ENCODE measurements at places on chromosomes 1 and 21.

DNA sequence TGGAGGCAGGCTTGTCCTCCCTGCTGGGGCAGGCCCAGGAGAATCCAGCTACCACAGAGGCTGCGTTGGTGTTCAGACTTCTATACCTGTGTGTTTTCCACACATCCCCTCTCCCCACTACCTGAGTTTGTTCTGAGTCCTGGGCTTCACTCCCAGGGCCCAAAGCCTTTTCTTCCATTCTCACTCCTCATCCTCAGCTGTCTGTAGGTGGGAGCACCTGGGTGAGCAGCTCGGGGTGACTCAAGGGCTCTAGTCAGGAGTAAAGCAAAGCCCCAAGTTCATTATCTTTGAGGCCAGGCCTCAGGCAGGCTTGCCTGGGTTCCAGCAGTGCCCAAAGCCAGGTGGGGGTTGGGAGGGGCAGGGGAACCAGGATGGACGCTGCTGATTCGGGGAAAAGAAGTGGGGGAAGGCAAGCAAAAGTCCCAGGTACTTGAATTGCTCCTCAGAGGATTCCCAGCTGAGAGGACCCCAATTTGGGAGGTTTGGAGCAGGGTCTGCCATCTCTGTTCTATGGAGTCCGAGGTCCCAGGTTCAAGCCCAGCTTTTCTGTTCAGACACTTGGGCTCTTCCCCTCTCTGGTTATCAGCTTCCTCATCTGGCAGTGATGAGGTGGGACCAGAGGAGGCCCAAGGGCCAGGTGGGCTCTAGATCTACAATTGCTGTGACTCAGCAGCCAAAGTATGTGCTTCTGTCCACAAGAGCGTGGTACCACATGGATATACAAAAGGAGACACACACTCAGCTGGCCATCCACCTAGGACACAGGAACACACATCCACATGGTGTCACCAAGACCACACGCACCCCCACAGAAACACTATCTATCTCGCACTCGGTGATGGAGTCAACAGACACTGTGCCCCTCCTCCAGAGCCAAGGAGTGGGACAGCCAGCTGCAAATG, 5.8 kb upstream of the PTPN7 start:
- no peak for DNase-seq

- DNase-seq, result peak; percentile 35
These were observed 39.5 kb downstream of the ACOT7 start for GRCh38 chr1:6353955-6354658.

- DNase-seq, result no peak
These were observed 235.5 kb downstream of the DPYD start for GRCh38 chr1:97685360-97685759.

GRCh38 chr1:227793948-227794816, 21.3 kb upstream of the PRSS38 start:
- peak; percentile 87 for DNase-seq

GRCh38 chr21:39000496-39000895, 182.8 kb downstream of the PSMG1 start:
- DNase-seq, result no peak

- DNase-seq, result no peak
These were observed 35.4 kb downstream of the OR2C3 start for GRCh38 chr1:247500865-247501264.

- DNase-seq, result peak; percentile 16
These were observed 1.1 kb downstream of the LUZP1 start for GRCh38 chr1:23167353-23168078.

GRCh38 chr1:229154811-229155210, 116.1 kb upstream of the RAB4A start:
- no peak for DNase-seq

DNA sequence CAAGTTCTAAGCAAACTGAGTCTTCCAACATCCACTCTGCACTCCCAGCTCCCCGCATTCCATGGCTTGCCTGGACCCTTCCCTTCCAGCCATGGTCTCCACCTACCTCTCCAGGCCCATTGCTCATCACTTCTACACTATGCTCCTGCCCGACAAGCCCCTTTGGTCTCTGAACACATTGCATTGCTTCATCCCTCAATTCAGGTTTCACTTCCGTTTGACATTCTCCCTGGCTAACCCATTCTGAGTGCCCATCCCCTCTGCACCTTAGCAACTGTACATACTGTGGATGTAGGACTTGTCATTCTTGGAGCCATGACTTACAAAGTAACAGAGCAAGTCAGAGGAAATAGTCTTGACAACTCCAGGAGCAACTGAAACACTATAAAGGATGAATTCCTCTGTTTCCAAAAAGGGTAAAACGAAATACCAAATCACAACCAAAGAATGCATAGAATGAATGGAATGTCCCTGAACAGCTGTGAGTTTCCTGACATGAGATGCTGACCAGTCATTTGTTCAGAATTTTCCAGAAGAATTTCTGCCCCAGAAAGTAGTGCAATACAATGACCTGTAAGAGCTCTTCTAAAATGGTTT, 66.7 kb downstream of the KCNJ6 start:
- DNase-seq, result no peak

DNA sequence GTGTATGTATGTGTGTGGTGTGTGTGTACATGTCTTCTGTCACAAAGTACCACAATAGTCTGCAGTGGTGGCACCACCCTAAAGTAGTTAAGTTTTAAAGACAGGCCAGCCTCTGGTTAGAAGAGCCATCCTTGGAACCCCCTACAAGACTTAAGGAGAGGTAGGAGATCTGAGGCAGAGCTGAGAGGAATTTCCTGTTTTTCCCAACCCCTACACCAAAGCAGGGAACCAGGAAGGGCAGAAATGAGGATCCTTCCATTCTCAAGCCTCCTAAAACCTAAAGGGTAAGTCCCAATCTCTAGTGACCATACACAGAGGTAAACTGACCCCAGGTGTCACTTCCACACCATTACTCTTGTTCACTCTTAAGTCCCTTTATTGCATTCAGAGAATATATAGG, 11.1 kb downstream of the PEA15 start:
- no peak for DNase-seq

DNA sequence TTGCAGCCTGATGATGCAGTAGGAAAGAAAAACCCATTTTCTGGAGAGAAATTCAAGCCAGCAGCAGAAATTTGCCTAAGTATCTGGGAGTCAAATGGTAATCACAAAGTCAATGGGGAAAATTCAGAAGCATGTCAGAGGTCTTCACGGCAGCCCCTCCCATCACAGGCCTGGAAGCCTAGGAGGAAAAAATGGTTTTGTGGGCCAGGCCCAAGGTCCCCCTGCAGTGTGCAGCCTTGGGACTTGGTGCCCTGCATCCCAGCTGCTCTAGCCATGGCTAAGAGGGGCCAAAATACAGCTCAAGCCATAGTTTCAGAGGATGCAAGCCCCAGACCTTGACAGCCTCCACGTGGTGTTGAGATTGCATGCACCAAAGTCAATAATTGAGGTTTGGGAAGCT, 334.8 kb downstream of the PTBP2 start:
- DNase-seq, result no peak

- DNase-seq, result no peak
These were observed 100.8 kb downstream of the PBX1 start for GRCh38 chr1:164659621-164660411.

DNA sequence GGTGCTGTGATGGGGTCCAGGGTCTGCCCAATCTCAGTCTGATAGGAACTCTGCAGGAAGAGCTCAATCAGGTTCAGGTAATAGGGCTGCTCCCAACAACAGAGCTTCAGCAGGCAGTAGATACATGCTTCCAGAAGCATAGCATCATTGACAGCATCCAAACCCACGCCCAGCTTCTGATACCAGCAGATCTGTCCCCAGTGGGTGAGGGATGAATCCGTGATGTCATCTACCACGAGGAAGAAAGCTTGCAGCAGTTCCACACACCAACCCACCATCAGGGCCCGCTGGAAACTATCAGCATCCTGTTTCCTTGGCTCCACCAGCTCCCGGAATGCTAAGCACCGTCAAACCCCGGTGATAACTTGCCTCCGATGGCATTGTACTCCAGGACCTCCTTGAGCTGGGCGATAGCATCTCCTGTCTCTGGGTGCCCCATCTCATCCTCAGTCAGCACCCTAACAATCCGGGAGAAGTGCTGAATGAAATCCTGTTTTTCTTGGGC, 14.7 kb downstream of the NEK2 start:
- no peak for DNase-seq

- DNase-seq, result no peak
These were observed 8.0 kb upstream of the MEX3A start for GRCh38 chr1:156090138-156090839.

GRCh38 chr1:212753749-212754148, 37.8 kb downstream of the NSL1 start:
- DNase-seq, result no peak

DNA sequence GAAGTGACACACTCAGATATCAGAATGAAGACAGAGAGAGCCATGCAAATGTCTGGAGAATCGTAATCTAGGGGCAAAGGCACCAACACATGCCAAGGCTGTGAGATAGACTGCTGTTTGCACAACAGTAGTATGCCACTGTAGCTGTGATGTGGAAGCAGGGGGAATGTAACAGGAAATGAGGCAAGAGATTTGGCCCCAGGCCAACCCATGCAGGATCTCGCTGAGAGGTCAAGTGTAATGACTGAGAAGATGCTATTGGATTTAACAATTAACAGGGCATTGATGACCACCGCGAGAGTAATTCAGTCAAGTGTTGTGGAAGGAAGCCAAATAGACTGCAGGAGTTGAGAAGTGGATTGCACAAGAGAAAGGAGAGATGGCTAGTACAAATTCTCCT, 107.3 kb upstream of the ST6GALNAC5 start:
- peak; percentile 44 for DNase-seq

GRCh38 chr1:17093822-17094393, 25.3 kb downstream of the PADI2 start:
- DNase-seq, result no peak

GRCh38 chr1:41416552-41417334, 55.5 kb downstream of the FOXO6 start:
- DNase-seq, result peak; percentile 84

DNA sequence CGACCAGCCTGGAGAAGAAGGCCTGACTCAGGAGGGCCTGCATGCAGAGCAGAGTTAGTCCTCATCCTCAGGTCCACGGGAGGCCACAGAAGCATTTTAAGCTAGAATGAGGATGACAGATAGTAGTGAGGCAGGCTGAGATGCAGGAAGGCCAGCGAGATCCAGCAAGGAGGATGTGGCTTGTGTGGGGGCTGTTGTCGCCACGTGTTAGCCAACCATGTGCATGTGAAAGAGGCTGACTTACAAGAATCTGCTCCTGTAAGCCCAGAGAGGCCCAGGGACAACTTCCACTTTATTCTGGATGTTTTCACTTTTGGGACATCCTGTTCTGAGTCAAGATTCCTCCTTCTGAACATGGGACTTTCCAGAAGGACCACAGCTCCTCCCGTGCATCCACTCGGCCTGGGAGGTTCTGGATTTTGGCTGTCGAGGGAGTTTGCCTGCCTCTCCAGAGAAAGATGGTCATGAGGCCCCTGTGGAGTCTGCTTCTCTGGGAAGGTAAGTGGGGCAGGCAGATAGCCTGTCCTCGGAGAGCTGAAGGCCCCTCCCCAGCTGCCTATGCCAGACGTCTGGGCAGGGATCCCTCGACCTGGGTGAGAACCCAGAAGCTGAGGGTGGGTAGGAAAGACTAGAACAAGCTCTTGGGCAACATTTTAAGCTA, at the start of gene SLAMF8:
TSS of gene SLAMF8 (plus strand) at position 433 of the 661 bp plus-strand sequence. CDS start at position 459, 26 bp downstream.
- no peak for DNase-seq

- DNase-seq, result no peak
These were observed 15.6 kb downstream of the CSDE1 start for GRCh38 chr1:114741963-114742746.

GRCh38 chr1:21670956-21671902, 2.1 kb upstream of the RAP1GAP start:
- no peak for DNase-seq

- peak; percentile 23 for DNase-seq
These were observed 1122.5 kb downstream of the NCAM2 start for GRCh38 chr21:22120616-22121266.

GRCh38 chr1:157193702-157194391, 55.7 kb upstream of the ETV3 start:
- DNase-seq, result peak; percentile 50

- no peak for DNase-seq
These were observed 494.5 kb upstream of the B3GALT2 start for GRCh38 chr1:193680924-193681316.

DNA sequence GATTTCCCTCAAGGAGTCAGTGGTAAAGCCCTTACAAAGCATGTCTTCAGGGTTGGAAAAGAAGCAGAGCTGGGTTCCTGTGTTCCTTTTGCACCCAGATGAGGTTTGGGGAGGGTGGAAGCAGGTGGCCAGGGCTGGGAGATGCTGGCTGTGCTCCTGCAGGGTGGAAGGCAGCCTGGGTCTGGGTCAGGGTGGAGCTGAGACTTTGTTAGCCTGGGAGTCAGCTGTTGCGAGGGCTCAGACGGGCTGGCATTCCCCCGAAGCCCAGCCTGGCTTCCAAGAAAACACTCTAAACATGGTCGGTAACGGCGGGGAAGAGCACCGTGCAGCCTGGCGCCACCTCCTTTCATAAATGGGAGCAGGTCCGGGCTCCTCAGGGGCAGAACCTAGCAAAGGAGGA, 43.7 kb upstream of the EPS8L3 start:
- no peak for DNase-seq

DNA sequence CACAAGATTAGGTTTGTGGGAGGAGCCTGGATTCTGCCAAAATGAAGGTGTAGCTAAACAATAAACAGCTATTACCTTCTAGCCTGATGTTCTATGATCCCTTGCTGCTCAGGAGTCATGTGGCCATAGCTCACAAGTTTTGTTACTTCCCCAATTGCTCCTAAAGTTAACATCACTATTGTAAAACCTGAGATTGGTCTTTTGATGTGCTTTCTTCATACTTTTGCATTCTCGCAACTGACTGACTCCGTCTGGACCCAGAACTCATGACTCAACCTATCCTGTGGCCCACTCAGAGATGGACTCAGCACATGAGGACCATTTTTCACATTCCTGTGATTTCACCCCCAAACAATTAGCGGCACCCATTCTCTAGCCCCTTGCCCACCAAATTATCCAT, 69.1 kb downstream of the PTGS2 start:
- no peak for DNase-seq

DNA sequence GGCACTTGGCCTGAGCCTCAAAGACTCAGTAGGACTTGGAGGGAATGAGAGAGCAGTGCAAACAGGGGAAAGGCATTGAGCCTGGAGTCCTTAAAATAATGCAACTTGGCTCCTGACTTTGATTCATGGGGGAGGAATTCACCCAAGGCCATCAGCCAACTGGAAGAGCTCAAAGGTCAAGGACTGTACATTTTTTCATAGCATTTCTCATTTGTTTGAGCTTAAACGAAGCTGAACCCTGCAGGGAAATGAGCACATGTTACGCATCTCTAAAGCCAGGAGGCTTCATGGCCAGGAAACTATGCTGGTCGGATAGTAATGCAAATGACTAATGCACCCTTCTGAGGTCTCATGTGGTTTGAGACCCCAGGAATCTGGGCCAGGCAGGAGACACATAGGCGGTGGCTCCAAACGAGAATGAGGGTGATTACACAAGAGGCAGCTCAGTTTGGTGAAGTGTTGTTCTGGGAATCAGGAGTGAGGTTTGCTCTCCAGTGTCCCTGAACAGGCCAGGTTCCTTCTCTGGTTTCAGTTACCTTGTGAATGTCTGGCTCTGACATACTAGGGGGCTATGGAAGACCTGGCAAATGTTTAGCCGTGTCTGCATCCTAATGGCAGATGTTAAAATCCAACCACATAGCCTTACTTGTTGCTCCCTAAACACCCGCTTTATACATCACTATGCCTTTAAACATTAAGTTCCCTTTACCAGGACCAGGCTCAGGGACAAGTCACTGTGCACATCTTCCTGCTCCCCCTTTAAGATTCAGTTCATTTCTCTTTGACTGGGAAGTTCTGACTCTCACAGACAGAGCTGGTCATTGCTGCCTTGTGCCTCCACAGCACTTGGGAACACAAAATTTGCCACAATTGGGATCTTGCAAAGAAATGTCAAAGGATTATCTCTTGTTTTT, 503.9 kb upstream of the USP24 start:
- peak; percentile 66 for DNase-seq

- no peak for DNase-seq
These were observed 9.8 kb upstream of the EGLN1 start for GRCh38 chr1:231431665-231432415.

All from H4 (cell line).